ENCODE measurements at places on chromosomes 1 and 21.

DNA sequence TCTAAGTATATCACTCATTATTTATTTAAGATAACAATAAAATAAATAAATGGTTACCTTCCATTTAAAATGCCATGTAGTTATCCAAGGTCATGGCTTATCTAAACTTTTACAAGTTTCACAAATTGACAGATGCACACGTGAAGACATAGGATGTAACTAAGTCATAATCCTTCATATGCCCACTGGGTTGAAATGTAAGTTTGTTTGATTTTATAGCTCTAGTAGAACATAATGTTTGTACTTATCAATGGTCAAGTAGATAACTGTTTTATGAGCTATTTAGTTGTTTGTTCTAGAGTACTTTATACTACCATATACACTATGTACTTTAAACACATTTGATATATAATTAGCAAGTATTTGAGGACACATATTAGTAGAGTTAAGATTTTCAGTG is 43.0 kb downstream of the ITGB3BP start:
- DNase-seq = no peak

- DNase-seq = no peak
Observed at GRCh38 chr1:84845357-84845756, 47.6 kb downstream of the LPAR3 start.

DNA sequence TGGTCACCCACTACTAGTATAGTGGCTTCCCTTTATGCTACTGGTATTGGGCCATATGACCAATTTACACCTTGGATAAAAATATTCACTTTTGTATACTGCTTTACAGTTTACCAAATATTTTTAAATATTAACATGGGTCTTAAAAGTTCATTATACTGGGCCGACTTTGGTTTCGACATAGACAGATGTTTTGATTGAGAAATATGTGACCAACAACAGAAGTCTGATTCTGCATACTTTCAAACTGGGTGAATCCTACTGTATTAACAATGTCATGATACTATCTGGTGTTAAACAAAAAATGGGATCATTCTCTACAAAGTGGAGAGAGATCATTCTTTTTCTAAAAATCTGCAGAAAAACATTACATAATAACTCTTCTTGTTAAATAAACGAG is 134.8 kb downstream of the AKT3 start:
- no peak for DNase-seq

GRCh38 chr1:113855630-113856400 is 15.7 kb downstream of the PTPN22 start:
- no peak for DNase-seq

DNA sequence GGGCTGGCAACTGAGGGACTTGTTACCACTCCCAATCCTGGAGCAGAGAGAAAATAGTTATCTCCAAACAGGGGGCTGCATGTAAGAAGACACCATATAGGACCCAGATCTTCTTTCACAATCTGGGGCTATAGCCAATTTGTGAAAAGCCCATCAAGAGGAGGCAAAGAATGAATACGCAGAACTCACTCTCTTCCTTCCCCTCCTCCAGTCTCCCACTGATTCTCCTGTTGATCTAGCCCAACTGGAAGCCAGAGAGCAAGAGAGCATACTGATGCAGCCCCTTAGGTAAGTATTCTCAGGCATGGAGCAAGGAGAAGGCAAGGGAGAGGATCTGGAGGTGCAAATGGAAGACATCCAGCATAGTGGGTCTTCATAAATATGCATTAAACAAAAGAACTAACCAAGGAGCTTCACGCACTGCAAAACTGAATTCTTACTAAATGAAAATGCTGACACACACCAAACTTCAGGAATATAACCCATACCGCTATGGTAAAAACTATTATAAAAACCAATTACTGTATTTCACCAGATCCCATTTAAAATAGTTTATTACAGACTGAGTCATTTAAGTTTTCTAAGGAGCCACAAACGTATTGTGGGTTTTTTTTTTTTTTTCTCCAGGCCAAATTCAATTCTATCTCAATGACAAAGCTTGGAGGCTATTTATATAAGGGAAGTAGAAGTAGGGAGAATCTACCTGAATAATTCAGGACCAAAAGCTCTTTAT is 15.5 kb upstream of the HMGB4 start:
- no peak for DNase-seq

DNA sequence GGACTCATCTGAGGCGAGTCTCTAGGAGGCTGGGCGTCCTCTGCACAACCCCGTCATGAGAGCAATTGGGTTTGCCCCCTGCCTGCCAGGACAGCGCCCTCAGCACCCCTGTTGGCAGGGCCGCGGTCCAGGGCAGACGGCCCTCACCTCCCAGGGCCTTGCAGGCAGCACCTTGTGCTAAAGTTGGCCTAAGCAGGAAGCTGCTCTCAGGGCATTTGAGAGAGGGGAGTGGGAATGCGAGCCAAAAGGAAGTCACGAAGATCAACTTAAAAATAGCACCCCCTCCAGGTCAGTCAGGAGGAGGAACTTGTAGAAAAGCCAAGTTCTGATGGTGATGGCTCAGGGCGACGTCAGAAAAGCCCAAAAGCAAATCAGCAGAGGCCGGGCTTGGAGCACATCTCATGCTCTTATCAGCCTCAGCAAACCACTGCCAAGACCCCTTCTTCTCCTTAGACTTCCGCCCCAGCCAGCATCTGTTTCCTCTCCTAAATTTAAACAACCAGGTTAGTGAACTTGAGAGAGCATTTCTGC is 12.6 kb upstream of the ADORA3 start:
- no peak for DNase-seq

- DNase-seq = no peak
Observed at GRCh38 chr1:92957030-92957734, 4.1 kb downstream of the DIPK1A start.

DNA sequence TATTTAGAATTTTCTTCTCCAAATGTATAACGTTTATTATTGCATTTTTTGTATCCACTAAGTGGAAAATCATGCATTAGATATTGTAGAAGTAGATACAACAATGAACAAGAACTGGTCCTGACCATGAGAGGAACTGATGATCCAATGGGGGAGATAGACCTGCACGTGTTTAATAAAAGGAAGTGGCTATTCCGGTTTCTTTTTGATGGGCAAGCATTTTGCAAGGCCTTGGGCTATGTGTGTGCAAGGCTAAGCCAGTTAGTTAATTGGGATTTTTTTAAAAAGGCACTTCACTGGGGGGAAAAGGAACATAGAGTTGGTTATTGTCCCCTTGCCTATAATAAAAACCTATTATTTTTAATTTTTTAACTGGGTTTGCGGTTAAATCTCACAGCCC is 961 bp upstream of the VCAM1 start:
- no peak for DNase-seq

- DNase-seq = no peak
Observed at GRCh38 chr1:18351735-18352134, 129.0 kb upstream of the KLHDC7A start.

DNA sequence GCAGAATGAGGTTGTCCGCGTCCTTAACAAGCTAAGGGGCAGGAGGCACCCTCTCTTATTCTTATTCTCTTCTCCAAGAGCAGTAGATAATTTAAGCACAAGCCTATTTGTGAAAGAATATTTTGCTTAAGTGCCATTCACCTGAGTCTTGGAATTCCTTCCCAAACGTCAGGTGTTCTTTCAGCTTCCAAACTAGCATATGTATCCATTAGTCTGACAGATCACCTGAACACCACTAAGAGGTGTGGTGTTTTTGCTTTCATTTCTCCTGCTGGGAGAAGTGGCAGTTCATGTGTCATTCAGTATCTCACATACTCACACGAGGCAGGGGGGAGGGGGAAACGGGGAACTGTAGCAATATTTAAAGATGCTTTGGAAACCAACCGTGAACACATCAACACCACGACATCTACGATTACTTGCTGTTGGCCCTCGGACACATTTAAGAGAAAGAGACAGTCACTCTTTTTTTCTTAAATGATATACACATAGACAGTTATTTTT is 45.5 kb upstream of the RBM15 start:
- DNase-seq = no peak

DNA sequence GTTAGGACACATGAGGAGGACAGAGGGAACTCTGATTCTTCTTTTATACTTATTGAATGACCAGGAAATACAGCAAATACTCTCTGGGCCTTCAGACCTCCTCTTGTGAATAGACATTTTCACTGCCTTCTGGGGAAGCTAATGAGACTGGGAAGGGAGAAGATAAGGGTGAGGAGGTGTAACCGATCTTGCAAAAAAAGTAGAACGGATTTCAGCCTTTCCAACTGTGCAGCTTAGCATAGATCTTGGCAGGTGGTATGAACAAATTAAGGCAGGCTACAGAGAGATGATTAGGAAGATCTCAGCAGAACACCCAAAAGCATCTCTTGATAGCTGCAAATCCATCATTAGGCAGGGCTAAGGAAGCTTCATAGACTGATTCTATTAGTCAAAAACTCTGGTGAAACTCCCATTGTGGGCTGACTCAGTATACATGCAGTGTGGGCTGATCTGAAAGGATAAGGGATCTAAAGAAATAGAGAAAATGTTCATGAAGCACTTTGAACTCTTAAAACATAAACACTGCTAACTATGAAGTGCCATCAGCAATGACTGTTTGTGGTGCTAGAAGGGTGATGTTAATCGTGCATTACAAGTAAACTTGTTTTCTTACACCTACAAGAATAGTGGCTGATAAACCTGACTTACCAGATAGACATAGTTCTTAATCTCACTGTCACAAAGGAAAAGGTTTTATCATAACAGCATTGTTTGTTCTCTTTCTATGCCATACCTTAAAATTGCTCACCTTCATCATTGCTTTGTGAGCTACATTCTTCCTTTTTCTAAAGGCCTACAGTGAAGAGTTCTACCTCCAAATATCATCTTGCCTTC is 85.5 kb upstream of the PALMD start:
- DNase-seq = no peak

DNA sequence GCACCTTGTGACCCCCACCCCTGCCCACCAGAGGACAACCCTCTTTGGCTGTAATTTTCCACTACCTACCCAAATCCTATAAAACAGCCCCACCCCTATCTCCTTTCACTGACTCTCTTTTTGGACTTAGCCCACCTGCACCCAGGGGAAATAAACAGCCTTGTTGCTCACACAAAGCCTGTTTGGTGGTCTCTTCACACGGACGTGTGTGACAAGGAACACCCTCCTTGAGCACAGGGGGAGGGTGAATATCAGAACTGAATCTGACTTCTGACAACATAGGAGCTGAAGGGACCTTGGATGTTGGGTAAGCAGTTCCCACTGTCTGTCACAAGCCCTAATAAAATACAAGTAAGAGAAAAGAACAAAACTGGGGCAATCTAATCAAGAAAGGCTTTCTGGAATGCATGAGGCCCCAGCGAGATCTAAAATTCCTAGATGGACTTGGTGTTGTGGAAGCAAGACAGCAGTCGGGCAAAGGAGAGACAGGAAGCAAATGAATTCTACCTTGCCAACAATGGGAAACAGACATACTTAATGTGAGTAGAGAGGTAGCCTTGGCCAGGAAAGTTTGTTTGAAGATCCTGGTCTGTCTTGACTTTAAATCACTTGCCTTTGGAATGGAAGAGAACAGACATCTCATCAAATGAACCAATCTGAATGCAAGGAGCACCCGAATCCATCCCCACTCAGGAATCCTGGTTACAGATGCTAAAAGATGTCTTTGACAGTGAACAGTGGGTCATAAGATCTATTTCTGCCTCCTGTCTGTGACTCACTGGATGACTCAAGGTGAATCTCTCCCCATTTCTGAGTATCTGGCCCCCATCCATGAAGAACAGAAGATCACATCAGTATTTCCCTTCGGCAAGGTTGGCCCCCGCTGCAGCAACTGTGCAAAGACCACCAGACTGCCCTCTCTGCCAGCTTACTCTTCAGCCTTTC is 53.3 kb downstream of the OLFML3 start:
- no peak for DNase-seq

- DNase-seq = no peak
Observed at GRCh38 chr1:37439349-37439995, 34.9 kb upstream of the ZC3H12A start.

DNA sequence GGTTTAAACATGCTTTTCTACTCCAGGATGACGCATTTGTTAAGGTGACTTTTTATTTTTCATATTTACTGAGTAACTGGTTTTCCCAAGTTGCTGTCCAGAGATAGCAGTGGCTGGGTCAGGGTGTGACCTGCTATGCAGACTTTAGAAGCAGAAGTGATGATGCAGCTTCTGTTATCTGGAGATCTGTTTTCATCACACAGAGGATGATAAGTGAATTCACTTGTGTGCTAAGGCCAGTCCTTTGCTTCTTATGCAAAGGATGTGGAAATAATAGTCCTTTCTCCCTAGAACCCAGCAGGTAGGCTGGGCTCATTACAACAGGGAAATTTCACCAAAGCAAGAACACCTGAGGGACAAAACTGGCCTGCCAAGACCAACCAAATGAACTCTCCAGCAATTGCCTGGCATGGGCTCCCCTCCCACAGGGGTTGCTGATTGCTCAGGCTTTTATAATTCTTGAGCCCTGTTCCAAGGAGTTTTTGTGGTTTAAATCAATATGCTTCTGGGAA is 97.8 kb upstream of the LPGAT1 start:
- DNase-seq = no peak

- no peak for DNase-seq
Observed at GRCh38 chr1:217370757-217371156, 260.1 kb downstream of the GPATCH2 start.
